ENCODE measurements at places on chromosomes 7 and 10.

DNA sequence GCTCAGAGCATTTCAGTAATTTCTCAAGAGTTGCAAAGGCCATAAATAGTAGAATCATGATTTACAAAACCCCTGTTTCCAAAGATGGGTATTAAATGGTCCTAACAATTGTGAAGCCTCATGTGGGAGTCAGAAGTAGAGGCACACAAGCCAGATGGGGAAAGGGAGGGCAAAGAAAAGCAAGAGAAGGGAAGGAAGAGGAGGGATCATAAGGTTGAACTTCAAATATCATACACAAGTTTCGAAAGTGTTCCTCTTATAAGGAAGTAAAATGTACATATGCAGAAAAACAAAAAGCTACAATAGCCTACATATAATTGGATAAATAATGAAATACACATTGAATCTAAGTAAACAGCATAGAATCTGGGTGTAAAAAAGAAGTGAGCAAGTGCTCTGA lies 6.0 kb downstream of the LIPN start:
- DNase-seq: no peak

GRCh38 chr10:28711776-28712175 lies 34.5 kb downstream of the BAMBI start:
- DNase-seq: no peak

DNA sequence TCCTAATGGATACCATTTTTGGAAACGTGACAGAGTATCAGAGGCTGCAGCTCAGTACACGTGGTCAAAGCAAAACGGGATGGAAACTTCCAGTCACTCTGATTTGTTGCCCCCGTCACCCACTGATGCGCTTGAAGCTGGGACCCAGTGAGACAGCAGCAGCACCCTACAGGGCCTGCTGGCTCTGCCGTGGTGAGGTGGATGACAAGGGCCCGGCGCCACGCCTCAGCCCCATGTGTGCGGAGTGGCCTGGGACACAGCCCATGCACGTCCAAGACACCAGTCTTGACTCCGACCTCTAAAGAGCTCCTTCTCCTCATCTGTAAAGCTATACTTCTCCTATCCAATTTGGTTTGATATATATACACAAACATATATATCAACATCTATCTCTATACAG lies 39.0 kb downstream of the CLEC2L start:
- DNase-seq: no peak

GRCh38 chr10:44995914-44996669 lies 4.6 kb upstream of the ZNF22 start:
- no peak for DNase-seq

- DNase-seq: no peak
Observed at GRCh38 chr10:124271676-124272075, 147.0 kb downstream of the OAT start.
